HFFc6 (cell line): ENCODE measurements at places on chromosomes 2 and 18.

GRCh38 chr18:42644729-42645131 is 470.8 kb downstream of the RIT2 start:
- DNase-seq = no peak

DNA sequence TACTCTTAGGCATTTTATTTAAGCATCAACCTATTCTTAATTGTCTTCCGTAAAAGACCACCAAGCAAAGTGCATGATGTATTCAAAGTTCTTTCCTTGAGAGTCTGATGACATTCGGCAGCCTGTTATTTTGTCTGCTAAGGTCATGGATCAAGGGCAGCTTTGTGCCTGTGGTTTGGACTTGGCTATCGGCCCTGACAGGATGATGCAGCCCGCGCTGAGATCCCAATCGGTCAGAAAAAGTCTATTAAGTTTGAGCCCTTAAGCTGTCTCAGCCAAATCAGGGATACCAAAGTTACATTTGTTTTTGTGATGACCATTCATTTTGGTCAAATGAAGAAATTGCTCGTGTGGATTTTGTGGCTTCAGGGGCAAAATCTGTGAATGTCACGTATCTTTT is 718.9 kb upstream of the FANCL start:
- no peak for DNase-seq

GRCh38 chr2:237066396-237066795 is 19.3 kb upstream of the COPS8 start:
- DNase-seq = no peak

DNA sequence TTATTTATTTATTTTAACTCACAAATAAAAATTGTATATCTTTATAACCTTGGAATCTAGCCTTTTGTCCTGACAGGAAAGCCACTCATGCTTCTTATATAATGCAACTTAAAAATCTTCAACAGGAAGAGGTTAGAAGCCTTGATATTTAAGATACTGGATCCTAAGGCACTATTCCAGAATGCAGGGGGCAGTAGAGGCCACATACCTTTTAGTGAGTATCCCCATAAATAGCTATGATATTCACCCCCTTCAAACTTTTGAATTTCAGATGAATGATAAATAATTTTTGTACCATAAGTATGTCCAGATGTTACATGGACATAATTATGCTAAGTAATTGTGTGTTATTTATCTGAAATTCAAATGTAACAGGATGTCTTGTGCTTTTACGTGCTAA is 592.7 kb upstream of the VRK2 start:
- DNase-seq = no peak

DNA sequence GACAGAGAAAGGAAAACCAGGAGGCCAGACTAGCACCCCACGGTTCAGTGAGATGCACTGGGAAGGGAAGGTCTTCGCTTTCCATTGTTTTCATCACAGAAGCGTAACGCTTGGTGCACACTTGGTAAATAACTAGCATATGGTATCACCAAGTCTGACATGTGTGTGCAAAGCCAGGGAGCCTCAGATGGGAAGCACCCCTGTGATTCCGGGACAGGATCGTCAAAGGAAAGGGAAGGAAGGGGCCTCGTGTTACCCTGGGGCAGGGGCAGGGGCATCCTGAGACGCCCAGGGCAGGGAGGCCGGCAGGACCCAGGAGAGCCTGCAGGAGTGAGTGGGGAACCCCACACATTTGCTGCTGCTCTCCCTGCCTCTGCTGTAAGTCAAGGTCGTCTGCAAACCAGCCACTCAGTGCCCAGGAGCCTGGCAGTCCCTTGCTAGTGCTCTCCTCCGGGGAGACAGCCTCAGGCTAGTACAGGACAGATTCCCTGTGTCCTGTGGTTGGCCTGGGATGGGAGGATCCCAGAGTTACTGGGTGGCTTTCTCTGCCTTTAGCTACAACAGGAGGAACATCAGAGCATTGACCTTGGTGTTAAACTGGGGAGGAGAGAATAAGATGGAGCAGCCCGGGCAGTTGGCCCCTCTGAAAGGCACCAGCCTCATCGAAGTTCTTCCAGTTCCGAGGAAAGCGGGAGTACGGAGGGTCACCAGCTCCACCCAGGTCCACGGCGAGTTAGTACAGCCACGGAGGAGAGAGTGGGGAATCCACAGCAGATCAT is 192.5 kb downstream of the NDUFA10 start:
- DNase-seq = no peak

GRCh38 chr2:143132355-143132754 is 3.1 kb downstream of the ARHGAP15 start:
- no peak for DNase-seq

GRCh38 chr2:104641786-104642185 is 212.1 kb upstream of the POU3F3 start:
- DNase-seq = no peak

DNA sequence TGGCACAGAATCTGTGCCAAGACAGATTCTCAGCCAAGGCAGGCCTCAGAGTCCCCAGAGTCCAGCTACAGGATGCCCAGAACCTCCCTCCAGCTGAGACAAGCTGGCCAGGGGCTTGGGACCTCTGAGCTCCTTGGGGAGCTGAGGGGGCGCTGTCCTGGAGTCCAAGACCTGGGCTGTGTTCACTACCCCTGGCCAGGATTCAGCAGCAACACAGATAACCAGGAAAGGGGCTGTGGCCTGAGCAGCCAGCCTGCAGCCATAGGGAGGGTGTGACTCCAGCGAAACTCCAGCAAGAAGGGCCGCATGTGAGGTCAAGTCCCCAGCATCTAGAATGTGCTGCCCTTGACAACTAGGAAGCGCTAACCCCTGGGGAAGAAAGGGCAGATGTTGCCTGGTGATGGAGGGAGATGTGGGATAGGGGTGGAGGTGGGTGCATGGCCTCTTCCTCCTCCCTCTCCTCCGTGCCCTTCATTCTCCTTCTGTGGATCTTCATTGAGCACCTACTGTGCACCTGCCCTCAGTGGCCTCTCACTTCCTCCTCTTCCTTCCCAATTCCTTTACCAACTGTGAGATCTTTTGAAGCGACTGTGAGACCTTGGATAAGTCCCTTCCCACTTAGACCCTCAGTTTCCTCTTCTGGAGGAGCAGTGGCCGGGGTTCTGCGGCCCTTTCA is 7.7 kb upstream of the ARID5A start:
- no peak for DNase-seq
